ENCODE measurements at places on chromosomes 1 and 21.

DNA sequence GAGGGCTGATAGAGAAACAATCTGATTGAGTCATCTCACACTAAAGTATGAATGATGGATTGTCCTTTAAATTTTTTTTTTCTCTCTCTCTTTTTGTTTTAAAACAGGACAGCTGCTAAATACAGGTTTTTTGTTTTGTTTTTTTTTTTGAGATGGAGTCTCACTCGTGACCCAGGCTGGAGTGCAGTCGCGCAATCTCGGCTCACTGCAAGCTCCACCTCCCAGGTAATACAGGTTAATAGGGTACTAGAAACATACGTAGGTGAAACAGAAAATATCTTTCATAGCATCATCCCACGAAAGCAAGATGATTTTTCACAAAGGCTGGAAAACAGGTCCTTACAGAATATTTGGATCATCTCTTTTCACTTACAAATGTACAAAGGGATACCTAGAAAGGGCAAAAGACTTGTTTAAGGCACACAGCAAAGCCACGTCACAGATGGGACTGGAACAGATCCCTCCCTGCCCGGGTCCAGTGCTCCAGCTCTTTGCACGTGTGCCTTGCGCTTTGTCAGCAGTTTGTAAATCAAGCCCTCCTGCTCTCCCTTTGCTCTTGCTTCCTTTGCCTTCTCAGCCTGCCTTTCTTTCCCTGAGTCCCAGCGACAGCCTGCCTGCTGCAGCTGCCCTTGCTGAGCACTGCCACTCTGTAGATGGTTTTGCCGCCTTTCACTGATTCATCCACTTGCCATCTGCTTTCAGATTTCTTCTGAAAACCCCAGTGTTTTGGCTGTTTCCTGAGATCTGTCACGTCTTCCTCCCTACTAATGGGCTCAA is 171.3 kb upstream of the BEND5 start:
- no peak for DNase-seq

- DNase-seq: no peak
These were observed 23.3 kb upstream of the MOV10 start for GRCh38 chr1:112651205-112651604.

DNA sequence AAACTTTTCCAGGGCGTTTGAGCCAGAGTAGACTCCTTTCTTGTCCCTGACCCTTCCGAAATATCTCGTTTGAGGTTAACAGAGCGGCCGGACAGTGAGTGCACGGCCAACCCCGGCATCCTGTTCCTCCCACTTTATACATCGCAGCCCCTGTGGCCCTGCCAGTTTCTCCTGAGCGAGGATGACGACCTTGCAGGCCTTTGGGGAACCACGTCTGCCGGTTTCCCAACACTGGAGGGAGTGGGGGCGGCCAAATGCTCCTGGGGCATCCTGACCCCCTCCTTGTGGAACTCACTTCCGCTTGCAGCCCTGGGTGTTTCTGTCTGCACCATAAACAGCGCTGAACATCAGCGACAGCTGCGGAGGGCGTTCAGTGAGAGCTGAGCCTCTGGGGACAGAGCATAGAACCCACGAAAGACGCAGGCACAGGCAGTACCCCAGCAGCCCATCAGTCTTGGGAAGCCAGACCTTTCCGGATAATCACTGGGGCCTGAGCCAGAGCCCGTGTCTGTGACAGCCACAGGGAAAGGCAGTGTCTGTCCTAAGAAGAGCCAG is 4.8 kb upstream of the KCNAB2 start:
- no peak for DNase-seq

DNA sequence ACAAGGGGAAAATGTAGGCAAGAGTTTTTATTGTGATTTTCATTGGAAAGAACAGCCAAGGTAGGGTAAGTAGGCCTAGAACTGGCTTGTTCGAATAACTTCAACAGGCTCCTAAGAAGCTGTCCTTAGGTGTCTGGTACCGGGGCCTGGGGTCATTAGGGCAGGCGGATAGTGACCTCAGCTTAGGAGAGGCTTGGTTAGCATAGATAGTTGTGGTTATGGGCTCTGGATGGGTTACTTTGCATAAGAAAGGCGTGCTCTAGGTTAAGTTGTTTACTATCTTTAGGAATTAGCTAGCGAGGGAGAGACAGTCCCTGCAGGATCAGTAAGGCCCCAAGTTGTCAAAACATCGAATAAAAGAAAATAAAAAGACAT is 20.7 kb upstream of the HPCAL4 start:
- DNase-seq: no peak

DNA sequence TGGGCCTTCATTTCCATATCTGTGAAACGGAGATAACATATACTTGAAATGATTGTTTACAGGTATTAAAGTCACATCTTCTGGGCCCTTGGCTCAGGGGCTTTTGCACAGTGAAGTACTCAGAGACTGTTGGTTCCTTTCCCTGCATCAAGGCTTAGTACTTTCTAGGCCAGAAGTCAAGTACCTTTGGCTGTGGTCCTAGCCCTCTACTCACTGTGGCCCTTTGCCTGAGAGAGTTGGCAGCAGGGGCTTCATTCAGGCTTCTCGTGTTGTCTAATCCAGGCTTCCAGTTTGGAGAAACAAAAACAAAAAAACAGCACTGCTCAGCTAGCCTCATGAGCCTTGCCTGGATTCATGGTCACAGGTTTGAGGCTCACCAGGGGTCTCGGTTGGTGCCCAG is 8.1 kb upstream of the DPH2 start:
- DNase-seq: no peak

DNA sequence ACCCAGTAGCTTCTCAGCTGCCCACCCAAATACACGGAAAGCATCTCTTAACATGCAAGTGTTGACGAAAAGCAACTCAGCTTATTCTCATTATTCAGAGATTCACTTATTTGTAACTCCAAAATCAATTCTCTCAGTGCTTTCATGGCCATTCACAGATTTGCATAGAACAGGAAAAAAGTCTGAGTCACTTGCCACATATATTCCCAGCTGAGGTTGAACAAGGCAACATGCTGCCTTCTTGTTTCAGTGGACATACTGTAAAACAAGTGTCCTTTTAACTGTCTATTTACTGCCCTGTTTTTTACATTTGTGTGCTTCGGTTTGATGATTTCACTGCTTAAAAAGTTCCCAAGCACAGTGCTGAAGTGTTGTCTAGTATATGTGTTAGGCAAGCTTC is 273.0 kb downstream of the LTN1 start:
- peak; percentile 21 for DNase-seq

- DNase-seq: no peak
These were observed 10.5 kb downstream of the PDIK1L start for GRCh38 chr1:26121854-26122773.

DNA sequence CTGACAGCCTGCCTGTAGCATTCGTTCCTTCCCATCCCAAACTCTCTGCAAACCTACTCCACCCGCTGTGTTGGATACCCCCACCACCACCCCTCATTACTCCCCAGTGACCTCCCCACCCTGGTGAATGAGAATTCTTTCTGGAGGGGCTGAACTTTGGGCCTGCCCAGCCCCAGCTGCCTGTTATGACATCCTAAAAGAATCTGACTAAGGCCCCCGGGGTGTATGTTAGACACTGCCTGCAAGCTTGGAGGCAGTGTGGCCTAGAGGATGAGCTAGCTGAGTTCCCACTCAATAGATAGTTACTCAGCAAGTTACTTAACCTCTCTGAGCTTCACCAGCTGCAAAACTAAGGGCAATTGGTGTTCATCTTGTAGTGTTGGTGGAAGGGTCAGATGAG is 110.2 kb upstream of the FGGY start:
- DNase-seq: peak; percentile 26

DNA sequence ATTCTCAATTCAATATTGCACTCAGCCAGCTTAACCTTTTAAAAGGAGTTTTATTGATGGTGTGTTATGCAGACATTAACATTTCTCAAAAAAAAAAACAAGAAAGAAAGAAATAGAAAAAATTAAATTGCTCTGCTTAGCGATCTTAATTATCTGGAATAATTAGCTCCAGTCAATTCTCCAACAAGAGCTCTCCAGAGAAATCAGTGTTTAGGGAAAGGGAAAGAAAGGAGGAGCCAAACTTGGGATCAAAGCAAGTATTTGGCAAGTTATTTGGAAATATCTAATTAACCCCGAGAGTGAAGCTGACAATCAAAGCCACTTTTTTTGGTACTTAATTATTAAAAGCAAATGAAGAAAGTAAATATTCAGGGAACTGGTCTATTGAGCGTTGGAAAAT is 60.7 kb upstream of the CAMK1G start:
- no peak for DNase-seq

Data from fibroblast of pulmonary artery (primary cell).